ENCODE measurements at places on chromosomes 1 and 21. TPM values are rescaled to one million over a fixed set of nuclear protein-coding genes. Genes with fewer than 3 reads are reported as not detected.

Gene AK5
- 0.57 TPM for total RNA-seq

Gene DAB1
- not detected for total RNA-seq

Gene SIM2
- total RNA-seq = not detected

Gene CCDC190
- not detected for total RNA-seq

Gene KRTAP12-1
- total RNA-seq = not detected

Gene TEX38
- not detected for total RNA-seq

Gene TMEM200B
- total RNA-seq = 0.94 TPM

Gene CFAP107
- not detected for total RNA-seq

Gene SPATA21
- not detected for total RNA-seq

Gene THEMIS2
- total RNA-seq = 13.3 TPM

Gene NT5C1A
- total RNA-seq = not detected

Gene KCNE2
- total RNA-seq = not detected

Gene C1orf94
- total RNA-seq = not detected

Gene PDPN
- total RNA-seq = not detected

Gene TSPEAR
- not detected for total RNA-seq

Gene CADM3
- total RNA-seq = not detected

Gene HMGB4
- total RNA-seq = not detected

Gene RPL11
- total RNA-seq = 1,199 TPM

Gene CCDC181
- total RNA-seq = 0.57 TPM

Gene MAP10
- 1.7 TPM for total RNA-seq

Gene ZBTB17
- 57.9 TPM for total RNA-seq

Gene SLX9
- total RNA-seq = 77.1 TPM

Gene HFM1
- total RNA-seq = not detected
